ENCODE measurements at places on chromosomes 5 and 9.
A peak's percentile ranks its signal among the peaks of the same experiment; 100 is the strongest.

- no peak for DNase-seq
Measured at GRCh38 chr5:72451741-72452505, 55.3 kb downstream of the ZNF366 start.

- DNase-seq, result no peak
Measured at GRCh38 chr5:33867241-33867640, 24.5 kb downstream of the ADAMTS12 start.

GRCh38 chr9:85244856-85245255, 496.9 kb downstream of the AGTPBP1 start:
- DNase-seq, result no peak

DNA sequence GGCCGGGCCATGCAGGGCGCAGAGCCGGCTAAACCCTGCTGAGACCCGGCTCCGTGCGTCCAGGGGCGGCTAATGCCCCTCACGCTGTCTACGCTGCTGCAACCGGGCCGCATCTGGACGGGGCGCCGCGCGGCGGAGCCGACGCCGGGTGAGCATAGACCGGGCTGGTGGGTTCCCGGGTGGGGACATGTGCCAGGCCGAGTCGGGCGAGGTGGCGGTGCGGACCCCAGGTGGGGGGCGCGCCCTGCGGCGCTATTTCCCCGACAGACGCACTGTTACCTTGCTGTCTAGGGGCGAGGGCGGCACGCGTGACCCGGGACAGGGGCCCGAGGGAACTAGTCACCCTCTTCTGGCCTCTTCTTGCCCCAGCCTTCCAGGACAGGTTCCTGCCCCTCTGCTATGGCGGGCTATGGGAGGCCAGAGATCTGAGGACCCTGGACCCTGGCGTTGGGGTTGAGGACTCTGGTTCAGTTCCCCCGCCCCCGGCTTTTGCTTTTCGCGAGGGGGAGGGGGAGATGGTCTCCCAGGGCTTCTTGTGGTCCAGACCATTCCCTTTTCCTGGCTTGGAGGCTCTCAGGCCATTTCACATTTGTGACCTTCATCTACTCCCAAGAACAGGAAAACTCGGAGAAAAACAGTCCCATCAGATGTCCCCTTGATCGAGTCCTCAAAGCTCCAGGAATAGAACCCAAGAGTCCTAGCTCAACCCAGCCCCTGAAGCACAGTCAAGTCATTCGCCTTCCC, 536 bp downstream of the SLC27A4 start:
- no peak for DNase-seq

DNA sequence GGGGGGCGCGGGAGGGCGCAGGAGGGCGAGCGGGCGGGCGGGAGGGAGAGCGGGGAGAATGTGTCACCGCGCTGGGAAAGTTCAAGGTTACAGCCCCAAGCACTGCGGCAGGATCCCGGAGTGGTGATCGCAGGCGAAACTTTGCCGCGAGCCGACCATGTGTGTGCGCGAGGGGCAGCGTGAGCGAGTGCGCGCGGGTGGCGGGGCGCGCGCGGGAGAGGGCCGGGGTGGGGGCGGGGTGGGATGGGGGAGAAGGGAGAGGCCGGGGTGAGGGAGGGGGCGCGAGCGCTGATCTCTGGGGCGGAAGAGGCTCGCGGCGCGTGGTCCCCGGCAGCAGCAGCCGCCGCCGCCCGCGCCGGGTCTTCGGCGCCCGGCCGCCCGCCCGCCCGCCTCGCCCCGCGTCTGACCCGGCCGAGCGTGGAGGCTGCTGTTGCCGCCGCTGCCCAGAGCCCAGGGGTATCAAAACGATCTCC, at the start of gene NFIB:
Gene NFIB, minus strand, starts transcription at position 191 of the 473 bp plus-strand sequence. CDS start 630 bp downstream, outside the sequence.
- no peak for DNase-seq

DNA sequence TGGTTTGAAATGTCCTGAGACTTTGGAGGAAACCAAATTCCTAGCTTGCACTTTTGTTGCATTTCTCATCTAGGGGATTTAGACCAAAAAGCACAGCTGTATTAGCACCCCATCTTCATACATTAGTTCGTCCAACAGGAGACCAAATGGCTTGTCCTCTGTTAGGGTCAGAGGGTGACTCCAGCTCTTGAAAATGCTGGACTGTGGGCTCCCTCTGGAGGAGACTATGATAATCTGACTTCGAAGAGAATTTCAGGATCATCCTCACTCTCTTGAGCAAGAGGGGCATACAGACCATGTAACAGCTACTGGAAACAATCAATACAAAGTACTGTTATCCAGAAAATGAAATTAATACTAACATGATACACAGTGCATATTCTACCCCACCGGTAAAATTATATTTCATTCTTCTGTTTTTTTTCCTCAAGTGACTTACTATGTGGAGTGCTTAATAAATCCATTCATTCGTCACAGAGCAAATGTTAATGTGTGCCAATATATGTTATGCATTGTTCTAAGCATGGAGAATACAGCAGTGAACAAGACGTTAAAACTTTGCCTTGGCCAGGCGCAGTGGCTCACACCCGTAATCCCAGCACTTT, 63.7 kb upstream of the PPP2CA start:
- peak; percentile 10 for DNase-seq

Measured in GM12891 (cell line).